ENCODE measurements at places on chromosomes 16 and 17. TPM values are rescaled to one million over a fixed set of nuclear protein-coding genes. Genes with fewer than 3 reads are reported as not detected.

DNA sequence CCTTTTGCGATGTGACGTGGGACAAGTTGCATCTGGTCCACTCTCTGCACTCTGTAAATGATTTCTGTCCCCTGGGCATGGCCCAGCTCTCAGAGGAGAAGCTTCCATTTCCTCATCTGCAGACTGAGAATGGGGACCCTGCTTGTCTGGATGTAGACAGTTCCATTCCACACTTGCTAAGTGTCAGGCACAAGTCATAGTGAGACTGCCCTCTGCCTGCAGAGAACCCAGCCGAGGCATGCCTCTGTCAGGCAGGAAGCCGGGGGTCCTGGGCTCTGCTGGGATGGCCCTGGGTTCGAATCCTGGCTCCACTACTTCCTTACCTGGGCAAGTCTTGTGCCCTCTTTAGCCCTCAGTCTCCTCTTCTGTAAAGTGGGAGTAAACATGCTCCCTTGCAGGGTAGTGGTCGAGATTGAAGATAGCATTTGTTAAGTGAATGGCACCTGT is 4.1 kb downstream of the MAP2K3 start:
- no peak for DNase-seq

GRCh38 chr17:9101356-9101755 is 80.0 kb downstream of the NTN1 start:
- no peak for DNase-seq

GRCh38 chr16:81457326-81458133 is 12.9 kb downstream of the CMIP start:
- no peak for DNase-seq

GRCh38 chr17:37212179-37212578 is 163.6 kb upstream of the C17orf78 start:
- no peak for DNase-seq

GRCh38 chr16:49833085-49833484 is 22.8 kb downstream of the ZNF423 start:
- no peak for DNase-seq

DNA sequence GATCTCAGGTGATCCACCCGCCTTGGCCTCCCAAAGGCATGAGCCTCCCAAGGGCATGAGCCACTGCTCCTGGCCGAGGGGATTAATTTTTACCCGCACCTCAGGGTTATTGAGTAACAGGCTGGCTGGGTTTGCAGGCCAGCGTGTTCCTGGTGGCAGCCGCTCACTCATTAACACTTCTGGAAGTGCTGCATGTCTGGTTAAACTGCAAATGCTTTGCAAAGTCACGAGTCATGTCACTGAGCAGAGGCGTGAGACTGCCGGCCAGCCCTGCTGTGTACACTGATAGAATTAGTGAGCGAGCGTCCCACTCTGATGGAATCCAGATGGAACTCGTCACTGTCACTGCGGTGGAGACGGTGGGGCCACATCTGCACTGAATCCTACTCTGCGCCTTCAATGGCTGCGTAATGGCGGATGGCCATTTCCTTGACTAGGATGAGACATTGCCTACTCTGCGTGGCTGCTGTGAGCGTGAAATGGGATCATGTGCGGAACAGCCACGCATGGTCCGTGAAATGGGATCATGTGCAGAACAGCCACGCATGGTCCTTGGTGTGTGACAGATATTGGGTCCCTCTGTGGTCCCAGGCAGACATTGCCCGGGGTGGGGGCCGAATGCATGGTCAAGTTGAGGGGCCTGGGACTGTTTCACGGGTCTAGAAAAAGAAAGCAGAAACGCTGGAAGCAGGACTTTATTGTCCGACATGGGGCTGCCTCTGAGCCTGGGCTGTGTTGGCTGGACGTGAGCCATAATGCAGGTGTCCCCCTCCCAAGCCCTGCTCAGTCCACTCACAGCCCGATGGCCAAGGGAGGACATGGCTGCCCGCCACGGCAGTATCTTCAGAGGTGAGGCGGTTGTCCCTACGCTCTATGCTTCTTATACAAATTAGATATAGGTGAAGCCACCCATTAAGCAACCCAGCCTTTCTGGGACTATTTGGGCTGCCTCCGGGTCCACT is 740 bp upstream of the SLC5A10 start:
- DNase-seq, result peak; percentile 49

DNA sequence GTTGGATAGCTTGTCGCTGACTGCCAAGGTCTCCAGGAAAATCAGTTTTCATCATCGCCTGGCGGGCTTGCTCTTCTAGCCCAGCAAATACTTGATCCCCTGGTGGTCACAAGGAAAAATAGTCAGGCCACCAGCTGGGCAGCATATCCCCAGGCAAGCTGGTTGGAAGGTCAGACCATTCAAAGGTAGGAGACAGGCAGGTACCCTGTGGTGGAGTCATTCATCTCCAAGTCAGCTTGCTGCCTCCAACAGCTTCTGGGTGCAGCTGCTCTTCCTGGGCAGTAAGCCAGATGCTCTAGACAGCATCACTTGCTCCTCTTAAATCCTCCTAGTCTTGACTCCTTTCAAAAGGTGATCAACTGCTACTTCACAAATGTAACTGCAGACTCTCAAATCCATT is 16.0 kb downstream of the ZNF821 start:
- no peak for DNase-seq

DNA sequence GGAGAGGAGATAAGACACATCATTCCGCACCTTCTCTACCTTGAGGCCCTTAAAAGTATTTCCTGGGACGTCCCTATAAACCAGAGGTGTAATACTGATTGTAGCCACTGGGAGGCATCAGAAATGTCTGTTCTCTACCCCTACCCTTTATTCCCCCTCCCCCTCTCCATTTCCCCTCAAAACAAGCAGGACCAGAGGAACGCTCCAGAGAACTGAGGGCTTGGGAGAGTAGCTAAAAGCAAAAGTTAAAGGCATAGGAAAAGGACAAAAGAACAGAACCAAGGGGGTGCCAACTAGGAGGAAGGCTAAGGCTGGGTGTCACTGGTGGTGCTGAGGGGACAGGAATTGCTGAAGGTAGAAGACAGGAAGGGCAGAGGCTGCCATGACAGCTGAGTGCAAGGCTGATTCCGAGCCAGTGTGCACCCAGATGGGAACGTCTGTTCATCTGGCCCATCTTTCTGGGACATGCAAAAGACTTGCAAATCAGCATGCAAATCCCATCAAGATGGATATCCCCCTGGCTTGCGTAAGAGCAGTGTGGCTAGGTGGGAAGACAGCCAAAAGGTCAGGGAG is 6.7 kb downstream of the CAMTA2 start:
- DNase-seq, result no peak

DNA sequence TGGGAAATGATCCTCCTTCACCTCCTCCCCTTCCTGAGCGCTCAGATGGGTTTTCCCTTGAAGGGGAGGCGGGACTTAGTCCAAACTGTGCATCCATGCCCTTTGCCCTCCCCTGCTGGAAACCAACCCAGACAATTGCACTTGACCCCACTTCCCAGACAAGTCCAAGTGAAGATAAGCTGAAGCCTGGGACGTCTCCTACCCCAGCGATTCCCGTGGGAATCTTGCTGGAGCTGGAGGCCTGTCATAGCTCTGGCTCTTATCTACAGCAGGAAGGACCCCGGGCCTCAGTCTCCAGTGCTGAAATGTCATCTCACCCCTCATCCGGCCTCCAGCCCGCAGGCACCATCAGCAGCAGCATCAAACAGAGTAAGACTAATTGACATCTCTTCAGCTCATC is 6.5 kb upstream of the NGFR start:
- no peak for DNase-seq

The HSDL1 gene
- polyA plus RNA-seq, result 53.0 TPM

The CDRT15L2 gene
- polyA plus RNA-seq, result not detected

The RSKR gene
- polyA plus RNA-seq, result 14.7 TPM

The KRT31 gene
- not detected for polyA plus RNA-seq

The HOXB5 gene
- 30.0 TPM for polyA plus RNA-seq

The ENPP7 gene
- 3.5 TPM for polyA plus RNA-seq

The NAGS gene
- 2.7 TPM for polyA plus RNA-seq

Data from renal cortex interstitium (tissue), 15 donors.